ENCODE measurements at places on chromosomes 4 and X. TPM values are rescaled to one million over a fixed set of nuclear protein-coding genes. Genes with fewer than 3 reads are reported as not detected.

The MTTP gene
- total RNA-seq = 0.65 TPM

The CFAP47 gene
- total RNA-seq = 0.09 TPM

The NAT8L gene
- total RNA-seq = 0.33 TPM

The RBM47 gene
- 33.5 TPM for total RNA-seq

The ADH1A gene
- total RNA-seq = 3.5 TPM

The PHEX gene
- 0.39 TPM for total RNA-seq

The GLOD5 gene
- total RNA-seq = not detected

The TMEM271 gene
- total RNA-seq = not detected

The CCDC120 gene
- 7.6 TPM for total RNA-seq

The SLITRK4 gene
- total RNA-seq = 4.1 TPM

The DCAF12L1 gene
- not detected for total RNA-seq

The S100P gene
- 1.9 TPM for total RNA-seq

The NRK gene
- total RNA-seq = 6.5 TPM

The P2RY10 gene
- total RNA-seq = 1.1 TPM

The DMRTC1B gene
- total RNA-seq = not detected

The SLC7A11 gene
- 1.5 TPM for total RNA-seq

The GYG2 gene
- total RNA-seq = 0.84 TPM

The UGT2B11 gene
- not detected for total RNA-seq

The NEUROG2 gene
- total RNA-seq = not detected

The NUP62CL gene
- 0.39 TPM for total RNA-seq

The NLRP2B gene
- total RNA-seq = 0.16 TPM

The EBP gene
- total RNA-seq = 15.4 TPM

The AKAP4 gene
- not detected for total RNA-seq

The HSFX4 gene
- not detected for total RNA-seq

The F11 gene
- 0.48 TPM for total RNA-seq

The TEX13B gene
- not detected for total RNA-seq

The BEND2 gene
- not detected for total RNA-seq

The ELOVL6 gene
- total RNA-seq = 3.9 TPM

The MBNL3 gene
- total RNA-seq = 11.7 TPM

The NXF2B gene
- not detected for total RNA-seq

The BEND4 gene
- 0.03 TPM for total RNA-seq

The UGT2B15 gene
- total RNA-seq = not detected

The PRR27 gene
- total RNA-seq = not detected

The LPAR4 gene
- total RNA-seq = 0.62 TPM

The PDLIM3 gene
- total RNA-seq = 805 TPM

The GPRIN3 gene
- 9.8 TPM for total RNA-seq

The CXorf66 gene
- not detected for total RNA-seq

The DUX4 gene
- total RNA-seq = not detected

The PLAC1 gene
- not detected for total RNA-seq

The PF4V1 gene
- not detected for total RNA-seq

All from aorta (tissue), 5 donors.